ENCODE measurements at places on chromosomes 6 and 20.

GRCh38 chr20:36917943-36918342, 33.6 kb downstream of the SAMHD1 start:
- no peak for DNase-seq

- DNase-seq = no peak
Measured at GRCh38 chr6:50990750-50991446, 172.2 kb downstream of the TFAP2B start.

DNA sequence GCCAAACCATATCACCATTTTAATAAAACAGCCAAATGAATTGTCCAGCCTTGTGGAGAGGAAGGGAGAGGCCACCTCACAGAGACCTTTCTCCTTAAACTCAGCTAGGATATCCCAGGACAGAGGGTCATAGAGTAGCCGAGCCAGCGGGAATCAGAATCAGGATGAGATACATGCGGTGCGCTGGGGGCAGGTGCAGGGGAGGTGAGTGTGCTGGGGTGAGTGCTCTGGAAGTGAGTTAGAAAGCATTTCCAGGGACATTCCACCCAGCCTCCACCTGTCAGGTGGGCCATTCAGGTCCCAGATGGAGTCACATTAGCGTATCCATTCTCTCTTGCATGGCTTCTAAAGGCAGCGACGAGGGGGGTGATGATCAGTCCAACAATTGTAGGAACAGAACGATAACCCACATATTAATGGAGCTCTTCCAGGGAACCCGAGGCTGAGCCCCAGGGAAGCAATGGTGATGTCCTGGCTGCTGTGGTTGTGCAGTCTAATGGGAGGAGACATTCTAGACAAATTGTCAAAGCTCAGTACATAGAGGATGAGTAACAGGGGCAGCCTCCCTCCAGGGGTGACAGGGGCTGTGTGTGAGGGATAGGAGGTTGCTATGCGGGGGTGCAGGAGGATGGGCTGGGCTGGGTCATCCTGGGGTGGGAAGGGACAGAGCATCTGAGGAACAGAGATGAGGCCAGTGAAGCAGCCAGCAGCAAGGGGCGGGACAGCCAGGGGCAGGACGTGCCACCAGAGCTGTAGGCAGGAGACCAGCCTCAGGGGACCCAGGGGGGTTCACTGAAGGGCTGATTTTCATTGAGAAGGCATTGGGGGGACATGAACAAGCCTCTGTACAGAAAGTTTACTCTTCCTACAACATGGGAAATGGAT, 88.7 kb upstream of the FRMD1 start:
- DNase-seq = no peak

- no peak for DNase-seq
Measured at GRCh38 chr20:23877524-23877923, 2.0 kb downstream of the CST5 start.

- DNase-seq = no peak
Measured at GRCh38 chr6:110341663-110342596, 16.2 kb downstream of the METTL24 start.

- no peak for DNase-seq
Measured at GRCh38 chr6:31615748-31616147, 714 bp downstream of the AIF1 start.

DNA sequence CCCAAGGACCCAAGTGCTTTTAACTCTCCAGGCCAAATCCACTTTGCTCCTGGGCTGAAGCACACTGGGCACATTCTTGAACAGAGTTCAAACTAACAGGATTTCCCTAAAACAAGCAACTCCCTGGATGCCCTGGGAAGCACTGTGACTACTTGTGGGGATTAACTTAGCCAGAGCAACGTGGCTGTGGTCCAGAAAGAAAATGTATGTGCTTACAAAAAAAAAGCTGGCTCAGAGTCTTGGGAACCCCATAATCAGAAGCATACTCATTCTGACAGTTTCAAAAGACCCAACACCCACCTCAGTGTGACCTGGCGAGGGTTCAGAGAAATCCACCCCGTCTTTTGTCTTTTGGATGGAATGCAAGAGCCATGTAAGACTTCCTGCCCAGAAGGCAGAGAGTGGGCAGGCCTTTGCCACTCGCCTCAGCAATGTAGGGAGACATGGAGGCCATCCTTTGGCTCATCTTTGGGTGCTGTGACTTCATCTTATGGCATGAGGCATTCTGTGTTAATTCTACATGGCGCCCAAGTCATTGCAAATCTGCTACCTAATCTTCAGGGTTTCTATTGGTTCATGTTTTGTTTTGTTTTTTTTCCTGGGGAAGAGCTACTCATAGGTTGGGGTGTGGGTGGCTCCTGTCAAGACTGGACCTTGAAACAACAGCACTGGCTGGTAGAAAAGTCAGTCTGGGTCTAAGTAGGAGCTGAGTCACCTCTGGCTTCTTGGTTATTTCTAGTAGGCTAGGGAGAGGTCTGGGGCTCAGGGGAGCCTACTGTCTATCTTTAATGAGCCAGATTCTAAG, 248.6 kb upstream of the SUPT3H start:
- DNase-seq = peak; percentile 48

DNA sequence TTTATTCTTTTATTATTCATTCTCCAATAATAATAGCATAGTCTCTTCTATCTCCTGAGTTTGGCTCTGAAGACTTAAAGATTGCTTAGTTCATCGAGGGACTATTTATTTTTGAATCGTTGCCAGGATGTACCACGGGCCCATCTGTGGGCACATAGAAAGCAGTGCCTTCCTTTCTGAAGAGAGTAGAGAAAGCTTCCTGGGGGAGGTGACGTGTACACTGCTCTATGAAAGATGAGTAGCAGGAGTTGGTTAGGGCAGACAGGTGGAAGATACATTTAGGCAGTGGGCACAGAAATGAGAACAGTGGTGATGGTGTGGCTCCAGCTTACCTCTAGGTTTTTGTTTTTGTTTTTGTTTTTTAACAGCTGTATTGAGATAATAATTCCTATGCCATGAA, 98.4 kb downstream of the CDKAL1 start:
- DNase-seq = no peak

DNA sequence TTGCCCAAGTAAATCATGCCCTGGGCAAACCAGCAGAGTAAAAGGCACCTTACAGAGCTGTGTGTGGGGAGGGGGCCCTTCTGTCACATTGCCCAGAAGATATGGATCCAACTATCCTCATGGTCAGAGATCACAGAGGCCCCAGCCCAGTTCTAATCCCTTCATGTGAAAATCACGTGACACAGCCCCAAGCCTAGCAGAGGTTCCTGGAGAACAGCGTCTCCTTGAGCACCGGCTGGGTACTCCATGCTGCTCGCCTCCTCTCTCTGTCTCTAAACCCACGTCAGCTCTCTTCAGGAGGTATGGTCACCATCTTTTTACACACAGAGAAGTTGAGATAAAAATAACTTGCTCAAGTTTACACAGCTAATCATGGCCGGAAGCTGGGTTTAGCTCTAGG, 230.2 kb downstream of the ANKRD60 start:
- DNase-seq = no peak

- peak; percentile 89 for DNase-seq
Measured at GRCh38 chr6:4610256-4610655, 165.9 kb upstream of the CDYL start.

DNA sequence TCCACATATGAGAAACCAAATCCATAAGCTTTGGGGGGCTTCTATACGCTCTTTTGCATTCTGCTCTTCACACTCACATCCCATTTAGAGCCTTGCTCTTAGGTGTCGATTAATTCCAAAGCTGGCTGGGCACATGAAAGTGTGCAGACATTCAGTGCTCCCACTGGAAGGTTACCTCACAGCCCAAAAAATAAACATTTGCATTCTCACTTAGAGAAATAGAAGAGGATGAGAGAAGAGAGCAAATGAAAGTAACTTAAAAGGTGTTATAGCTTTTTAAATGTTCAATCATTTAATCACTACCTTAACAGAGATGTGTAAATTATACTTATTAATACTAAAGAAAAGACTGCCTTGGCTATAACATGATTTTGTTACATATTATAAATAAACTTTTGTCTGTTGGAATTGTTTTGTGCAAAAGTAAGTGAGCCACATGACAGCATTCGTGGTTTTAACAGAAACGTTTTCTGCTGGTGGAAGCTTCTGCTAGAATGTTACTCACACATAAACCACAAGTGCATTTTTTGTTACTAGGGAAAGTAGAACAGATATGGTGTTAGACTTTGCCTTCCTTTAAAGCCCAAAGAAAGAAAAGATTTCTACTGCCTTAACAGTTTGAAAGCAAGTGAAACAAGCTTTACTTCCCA, 116.7 kb downstream of the SIM1 start:
- DNase-seq = peak; percentile 31

GRCh38 chr6:117956386-117956785, 49.3 kb downstream of the SLC35F1 start:
- DNase-seq = no peak

GRCh38 chr6:168123165-168123911, 44.3 kb upstream of the FRMD1 start:
- no peak for DNase-seq

- DNase-seq = no peak
Measured at GRCh38 chr6:5059036-5059896, 25.9 kb upstream of the PPP1R3G start.

GRCh38 chr20:24469116-24469893, at the start of gene SYNDIG1:
SYNDIG1 (plus strand) TSS chr20:24469629; CDS start chr20:24543098, 73,469 bp downstream.
- DNase-seq = peak; percentile 35

DNA sequence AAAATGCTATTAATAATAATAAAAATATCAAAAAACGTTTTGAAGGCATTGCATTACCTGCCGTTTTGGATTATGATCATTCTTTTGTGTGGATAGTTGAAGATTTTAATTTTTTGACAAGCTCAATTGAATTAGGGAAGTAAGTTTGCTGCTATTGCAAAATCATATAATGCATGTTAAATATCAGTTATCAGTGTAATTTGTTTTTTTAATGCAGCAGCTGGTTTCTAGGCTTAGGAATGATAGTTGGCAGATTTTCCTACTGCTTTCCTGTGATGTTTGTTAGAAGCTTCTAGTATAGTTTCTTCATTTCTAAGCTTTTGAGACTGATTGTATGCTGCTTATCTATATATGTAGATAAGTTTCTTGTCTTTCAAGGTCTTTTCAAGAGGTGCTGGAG, 99.0 kb downstream of the JARID2 start:
- no peak for DNase-seq

DNA sequence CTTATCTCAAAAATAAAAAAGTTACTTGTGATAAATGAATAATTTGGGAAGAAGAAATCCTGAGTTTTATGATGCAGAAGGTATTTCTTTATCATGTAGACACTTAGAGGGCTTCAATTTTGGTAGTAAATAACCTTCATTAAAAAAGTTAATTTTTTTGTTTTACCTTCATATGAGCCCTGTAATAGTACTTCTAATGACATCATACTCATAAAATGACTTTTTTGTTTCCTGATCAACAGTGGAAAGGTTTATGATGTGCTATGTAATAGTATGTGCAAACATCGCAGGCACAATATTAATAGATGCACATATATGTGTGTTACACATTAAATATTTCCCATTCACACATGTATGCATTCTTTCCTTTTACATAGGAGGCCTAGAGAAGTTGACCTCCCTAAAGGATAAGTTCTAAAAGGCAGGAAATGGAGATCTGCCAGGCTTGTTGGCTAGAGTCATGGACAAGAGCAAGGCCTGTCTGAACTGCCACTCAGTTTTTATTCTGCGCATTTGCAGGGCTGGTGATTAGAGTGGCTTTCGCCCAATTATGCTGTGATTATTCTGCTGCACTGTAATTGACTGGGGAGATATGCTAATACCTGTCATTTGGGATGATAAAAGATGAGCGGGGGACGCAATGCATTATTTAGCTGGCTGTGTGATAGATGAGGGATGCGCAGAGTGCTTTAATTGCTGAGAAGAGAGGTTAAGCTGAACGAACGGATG, 272.6 kb downstream of the TMEM242 start:
- no peak for DNase-seq

DNA sequence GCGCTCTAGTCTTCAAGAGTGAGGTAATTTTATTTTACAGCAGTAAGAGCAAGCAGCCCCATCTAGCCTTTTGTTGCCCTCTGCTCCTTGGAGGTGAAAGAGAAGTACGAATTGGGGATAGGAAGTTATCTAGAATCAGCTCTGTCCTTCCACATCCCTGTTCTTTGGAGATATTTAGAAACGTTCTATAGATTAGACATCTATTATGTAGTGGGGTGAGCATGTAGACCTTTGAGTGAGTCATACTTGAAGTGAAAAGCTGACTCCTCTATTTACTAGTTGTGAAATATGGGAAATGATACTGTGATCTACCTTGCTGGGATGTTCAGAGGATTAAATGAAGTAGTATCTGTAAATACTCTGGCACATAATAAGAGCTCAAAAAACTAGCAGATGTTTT, 36.0 kb upstream of the SLC35D3 start:
- no peak for DNase-seq

DNA sequence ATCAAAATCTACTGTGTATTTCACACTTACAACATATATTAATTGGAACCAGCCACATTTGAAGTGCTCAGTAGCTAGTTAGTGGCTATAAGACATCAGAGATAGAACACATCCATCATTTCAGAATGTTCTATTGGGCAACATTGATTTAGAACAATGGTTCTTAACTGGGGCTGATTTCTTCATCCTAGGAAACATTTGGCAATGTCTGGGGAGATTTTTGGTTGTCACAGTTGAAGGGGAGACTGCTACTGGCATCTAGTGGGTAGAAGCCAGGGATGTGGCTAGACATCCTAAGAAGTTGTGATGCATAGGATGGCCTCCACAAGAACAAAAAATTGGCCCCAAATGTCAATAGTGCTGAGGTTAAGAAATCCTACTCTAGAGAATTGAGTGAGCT, 132.5 kb downstream of the OLIG3 start:
- no peak for DNase-seq

DNA sequence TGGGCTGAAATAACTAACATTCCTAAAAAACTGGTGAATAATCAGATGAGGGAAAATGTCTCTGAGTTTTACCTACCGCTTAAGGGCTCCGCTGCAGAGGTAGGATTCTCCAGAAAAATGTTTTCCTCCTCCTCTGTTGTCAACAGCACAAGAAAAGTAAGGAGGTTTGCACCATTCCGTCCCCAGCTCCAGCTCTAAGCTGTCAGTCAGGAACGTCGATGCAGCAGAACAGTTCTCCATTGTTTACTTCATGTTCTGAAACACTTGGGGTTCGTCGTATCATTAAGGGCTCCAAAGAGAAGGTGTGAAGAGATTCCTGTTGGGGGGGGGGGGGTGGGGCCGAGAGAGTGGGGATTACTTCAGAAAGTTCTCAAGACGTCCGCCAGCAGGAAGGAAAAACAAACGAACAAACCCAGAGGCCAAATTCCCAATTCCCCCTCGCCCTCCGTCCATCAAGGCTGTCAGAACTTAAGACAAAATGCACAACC, 734 bp downstream of the MMS22L start:
- DNase-seq = peak; percentile 30

All from GM03348 (cell line).